NCI-H748 treated with DMSO at 0.1 percent for 48 hours (cell line): ENCODE measurements at places on chromosomes 3 and 15.

GRCh38 chr15:73426323-73426994 lies 16.5 kb upstream of the REC114 start:
- no peak for DNase-seq

- DNase-seq: no peak
These were observed 8.4 kb downstream of the ACSBG1 start for GRCh38 chr15:78225783-78226541.

DNA sequence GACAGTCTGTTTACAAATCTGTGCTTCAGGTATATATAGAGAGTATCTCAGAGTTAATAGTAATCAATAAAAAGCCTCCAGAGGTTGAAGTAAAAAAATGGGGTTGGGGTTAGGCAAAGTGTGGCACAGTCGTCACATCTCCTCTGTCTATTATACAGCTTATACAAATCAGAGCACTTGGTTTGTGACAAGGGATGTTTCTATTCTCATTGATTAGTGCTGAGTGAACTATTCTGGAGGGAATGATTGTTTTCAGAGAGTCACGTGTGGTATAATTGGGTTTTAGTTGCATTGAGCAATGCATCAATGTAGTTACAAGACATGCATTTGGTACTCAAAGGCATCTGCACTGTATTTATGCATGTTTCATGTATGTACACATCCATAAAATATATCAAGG lies 172.9 kb downstream of the EPHA3 start:
- no peak for DNase-seq

DNA sequence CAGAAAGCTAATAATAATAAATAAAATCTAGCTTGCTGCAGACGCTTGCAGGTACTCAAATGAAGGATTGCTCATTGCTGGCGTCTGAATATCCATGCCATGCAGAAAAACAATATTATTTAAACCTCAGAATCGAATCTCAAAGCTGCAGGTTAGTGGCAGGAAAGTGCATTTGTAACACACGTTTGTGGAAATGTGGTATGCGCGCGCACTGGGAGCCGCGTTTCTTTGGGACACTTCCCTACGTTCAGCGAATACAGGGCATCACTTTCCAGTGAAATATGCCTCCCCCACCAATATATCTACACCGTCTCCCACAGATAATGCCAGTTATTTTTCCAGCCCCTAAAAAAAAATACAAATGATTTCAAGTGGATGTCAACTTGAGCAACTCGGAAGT lies 37.1 kb downstream of the ZIC4 start:
- DNase-seq: no peak

DNA sequence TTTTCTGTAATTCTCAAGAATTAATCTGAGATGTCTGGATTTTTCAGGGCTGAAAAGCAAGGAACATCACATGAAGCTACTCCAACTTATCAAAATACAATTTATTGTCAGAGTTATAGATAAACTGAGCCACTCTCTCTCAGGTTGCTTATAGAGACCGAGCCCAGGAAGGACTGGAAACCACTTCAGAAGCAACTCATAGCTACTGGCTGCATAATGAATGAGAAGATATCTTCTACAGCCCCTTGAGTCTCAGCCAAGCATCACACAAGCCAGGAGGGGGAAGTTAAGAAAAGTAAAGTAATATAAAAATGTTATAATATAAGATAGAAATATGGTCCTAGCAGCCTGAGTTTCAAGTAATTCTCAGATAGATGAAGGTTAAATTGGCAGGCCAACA lies 186.0 kb downstream of the TNIK start:
- no peak for DNase-seq
